RCC 7860 (cell line): ENCODE measurements at places on chromosomes 4 and X.

DNA sequence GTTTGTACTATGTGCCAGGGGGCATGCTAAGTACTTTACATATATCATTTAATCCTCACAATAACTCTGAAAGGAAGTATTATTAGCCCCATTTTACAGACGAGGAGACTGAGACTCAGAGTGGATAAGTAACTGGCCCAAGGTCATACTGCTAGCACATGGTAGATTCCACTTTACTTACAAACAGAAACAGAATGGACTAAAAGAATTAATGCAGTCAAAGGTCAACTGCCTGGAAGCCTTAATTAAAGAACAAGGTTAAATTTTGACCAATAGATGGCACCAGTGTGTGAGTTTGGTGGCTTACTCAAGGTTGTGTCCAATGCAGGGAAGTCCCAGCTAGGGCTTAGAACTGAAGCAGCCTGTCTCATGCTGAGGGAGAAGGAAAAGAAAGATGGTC, 4.7 kb downstream of the RIPPLY1 start:
- DNase-seq: peak; percentile 68

- no peak for DNase-seq
These were observed 3.8 kb downstream of the UGT2A1 start for GRCh38 chr4:69649207-69649606.

DNA sequence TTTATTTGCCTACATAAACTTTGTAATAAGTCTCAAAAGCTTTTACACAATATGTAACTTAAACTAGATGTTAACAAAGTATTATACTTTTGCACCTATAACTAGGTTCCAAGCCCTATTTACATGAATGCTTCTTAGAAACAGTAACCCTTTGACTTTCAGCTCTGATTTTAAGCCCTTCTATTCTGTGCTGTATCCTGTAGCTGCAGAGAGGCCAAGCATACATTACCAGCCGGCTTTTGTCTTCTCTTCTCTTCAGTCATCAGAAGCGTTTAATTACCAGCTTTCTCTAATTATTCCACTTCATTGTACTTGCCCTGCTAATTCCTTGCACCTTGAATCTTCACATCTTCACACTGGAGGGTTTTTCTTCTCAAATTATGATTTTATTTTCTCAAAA, 403.1 kb downstream of the PDGFC start:
- no peak for DNase-seq

- DNase-seq: peak; percentile 39
These were observed 4.7 kb upstream of the NKX6-1 start for GRCh38 chr4:84503495-84504437.

DNA sequence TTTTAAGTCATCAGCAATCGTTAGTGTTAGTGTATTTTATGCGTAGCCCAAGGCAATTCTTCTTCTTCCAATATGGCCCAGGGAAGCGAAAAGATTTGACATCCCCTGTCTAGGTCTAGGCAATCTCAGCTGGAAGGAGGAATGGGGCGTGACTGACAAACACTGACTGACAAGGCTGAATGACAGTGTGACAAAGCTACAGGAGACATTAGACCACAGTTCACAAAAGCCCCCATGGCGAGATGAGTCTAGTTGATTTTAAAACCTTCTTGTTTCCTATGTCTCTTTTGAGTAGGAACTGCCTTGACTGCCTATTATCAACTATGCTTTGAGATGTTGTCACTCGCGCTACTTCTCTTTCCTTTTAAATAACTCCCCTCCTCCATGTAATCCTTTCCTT, 42.3 kb downstream of the QRFPR start:
- DNase-seq: no peak

- DNase-seq: no peak
These were observed 48.0 kb upstream of the NAP1L5 start for GRCh38 chr4:88745581-88746163.

- DNase-seq: no peak
These were observed 27.6 kb downstream of the ZBTB49 start for GRCh38 chr4:4317496-4318232.

- DNase-seq: no peak
These were observed 632.5 kb downstream of the KCTD8 start for GRCh38 chr4:43816116-43816515.

GRCh38 chr4:47326025-47326424, 137.5 kb downstream of the COMMD8 start:
- no peak for DNase-seq

- no peak for DNase-seq
These were observed 17.8 kb upstream of the RBPJ start for GRCh38 chr4:26303008-26303407.

DNA sequence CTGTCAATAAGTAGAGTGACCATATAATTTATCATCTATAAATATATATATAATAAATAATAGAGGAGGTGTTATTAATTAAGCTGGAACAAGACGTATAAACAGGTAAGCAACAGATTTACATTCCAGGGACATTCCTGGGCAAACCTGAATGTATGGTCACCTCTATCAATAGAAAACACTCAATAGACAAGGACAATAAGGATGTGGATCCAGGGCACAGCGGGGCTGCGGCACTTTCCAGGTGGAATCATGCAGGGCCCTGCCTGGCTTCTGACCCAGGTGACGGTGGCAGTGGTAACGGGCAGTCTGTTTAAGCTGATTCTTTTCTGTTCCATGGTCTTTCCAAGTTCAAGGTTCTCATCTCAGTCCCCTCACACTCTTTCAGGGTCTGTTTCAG, 22.5 kb downstream of the ENPEP start:
- DNase-seq: no peak

GRCh38 chrX:69173906-69174305, 8.7 kb upstream of the PJA1 start:
- no peak for DNase-seq

DNA sequence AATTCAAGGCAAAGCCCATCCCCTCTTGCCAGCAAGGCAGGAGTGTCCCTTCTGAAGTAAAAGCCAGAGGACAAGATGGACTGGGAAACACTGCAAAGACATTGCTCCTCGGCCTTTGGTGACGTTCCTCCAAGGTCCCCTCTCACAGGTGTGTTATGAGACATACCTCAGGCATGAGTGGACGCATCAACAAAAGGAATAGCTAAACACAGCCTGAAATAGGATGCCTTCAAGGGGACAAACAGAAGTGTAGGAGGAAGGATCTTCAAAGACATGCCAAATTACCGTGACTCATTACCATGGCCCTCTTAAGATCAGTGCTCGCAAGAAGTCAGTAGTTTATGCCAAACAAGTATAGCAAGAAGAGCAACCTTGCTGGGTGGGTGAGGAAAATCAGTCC, 6.0 kb upstream of the IDS start:
- no peak for DNase-seq

- no peak for DNase-seq
These were observed 53.6 kb downstream of the LIN54 start for GRCh38 chr4:82957045-82957444.

GRCh38 chr4:1900087-1900433, 28.9 kb downstream of the NSD2 start:
- DNase-seq: no peak

DNA sequence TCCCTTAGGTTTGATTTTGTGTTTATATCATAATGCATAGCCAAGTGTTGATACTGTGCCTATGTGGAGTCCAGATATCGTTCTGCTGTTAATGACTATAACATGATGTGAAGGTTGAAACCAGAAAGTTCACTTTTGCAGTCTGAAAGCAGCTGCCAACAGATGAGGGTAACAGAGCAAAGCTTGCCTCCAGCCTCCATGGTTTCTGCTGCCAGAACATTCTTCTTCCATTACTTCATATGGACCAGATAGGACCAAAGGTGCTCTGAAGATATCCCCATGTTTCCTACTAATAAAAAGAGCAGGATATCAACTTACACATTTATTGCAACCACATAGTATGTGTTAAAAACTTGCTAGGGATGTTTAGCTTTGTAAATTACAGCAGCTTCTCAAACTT, 394.1 kb downstream of the SPRY1 start:
- DNase-seq: no peak

DNA sequence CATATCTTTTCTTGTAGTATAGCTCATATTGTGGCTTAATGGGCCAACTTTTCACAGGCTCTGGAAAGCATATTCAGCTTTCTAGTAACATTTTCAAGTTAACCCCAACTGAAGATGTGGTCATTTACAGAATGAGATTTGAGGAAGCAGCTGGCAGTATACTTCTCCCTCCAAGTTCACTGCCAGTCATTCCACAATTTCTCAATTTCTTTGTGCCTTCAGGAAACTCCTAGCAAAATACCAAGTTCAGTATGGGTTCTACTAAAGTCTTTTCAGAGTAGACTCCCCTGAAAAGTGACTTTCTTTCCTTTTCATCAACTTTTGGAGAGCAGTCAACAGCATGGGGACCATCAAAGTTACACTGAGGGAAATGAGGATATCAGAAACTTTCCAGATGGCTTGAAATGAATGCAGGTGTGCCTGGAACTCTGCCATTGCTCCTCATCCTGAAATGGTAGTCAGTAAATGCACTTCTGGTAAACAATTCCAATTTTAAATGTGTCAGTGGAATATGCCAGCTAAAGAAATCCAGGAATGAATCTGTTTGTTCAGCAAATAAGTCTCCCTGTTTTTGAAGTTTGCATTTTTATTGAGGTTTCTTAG, 81.5 kb upstream of the TEX13D start:
- DNase-seq: no peak

DNA sequence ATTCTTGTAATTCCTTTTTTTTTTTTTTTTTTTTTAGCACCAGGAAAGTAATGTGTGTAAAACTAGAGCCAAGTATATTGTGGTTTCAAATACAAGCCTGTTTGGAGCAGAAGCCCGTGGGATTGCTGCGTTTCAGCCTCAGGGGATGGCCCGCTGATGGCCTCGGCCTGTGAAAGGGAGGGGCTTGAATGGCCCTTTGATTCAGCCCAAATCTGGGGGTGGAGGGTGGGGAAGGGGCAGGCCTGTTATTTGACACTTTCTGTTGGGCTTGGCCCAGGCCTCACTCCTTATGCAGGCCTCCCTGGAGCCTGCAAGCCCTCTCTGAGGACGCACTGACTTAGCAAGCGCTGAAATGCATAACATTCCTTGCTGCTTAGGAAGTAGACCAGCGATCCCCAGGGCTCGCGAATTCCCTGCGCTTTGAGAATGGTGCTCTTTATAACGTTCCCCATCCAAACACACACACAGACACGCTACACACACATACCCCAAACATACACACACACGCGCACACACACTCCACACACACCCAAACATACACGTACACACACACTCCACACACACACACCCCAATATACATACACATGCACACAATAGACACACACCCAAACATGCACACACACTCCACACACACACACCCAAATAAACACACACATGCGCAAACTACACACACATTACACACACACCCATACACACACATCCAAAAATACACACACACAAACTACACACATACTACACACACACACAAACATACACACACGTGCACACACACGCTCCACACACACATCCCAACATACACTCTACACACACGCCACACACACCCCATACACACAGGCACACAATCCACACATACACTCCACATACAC, 29.6 kb downstream of the TLR10 start:
- DNase-seq: peak; percentile 50

DNA sequence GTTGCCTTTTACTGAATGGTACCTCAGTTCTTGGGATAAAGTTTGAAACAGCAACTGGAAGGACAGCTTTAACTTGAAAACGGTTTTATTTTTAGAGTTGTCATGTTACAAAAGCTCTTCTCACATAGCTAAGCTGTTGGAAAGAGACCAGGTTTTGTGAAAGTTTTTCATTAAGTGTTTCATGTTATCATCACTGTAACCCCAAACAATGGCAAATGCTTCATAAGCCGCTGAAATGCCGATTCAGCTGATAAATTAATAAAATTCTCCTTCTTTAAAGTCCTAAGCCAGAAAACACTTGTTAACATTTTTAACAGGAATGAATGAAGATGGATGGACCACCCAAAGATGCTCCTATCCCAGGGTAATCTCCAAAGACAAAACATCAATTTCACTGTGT, 76.1 kb upstream of the IRF2 start:
- DNase-seq: no peak

DNA sequence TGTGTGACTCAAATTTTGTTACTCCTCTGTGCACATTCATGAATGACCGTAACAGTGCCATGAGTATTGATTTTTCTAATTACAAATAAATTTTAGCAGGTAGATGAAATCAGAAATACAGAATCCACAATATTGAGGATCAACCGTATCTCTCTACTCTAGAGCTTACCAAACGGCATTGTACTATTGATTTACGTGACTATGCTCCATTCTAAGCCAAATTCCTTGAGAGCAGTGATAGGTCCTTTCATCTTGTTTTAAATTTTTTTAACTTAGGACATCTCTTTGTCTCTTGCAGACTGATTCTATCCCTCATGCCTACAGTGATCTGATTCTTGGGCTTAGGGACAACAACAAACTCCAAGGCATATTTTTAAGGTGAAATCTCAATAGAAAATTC, 172.3 kb upstream of the C1QTNF7 start:
- no peak for DNase-seq

GRCh38 chr4:8701126-8702019, 108.8 kb downstream of the CPZ start:
- no peak for DNase-seq

GRCh38 chrX:110015032-110015431, 12.1 kb downstream of the TMEM164 start:
- DNase-seq: no peak

GRCh38 chr4:171118091-171118490, 695.1 kb upstream of the GALNTL6 start:
- DNase-seq: no peak

DNA sequence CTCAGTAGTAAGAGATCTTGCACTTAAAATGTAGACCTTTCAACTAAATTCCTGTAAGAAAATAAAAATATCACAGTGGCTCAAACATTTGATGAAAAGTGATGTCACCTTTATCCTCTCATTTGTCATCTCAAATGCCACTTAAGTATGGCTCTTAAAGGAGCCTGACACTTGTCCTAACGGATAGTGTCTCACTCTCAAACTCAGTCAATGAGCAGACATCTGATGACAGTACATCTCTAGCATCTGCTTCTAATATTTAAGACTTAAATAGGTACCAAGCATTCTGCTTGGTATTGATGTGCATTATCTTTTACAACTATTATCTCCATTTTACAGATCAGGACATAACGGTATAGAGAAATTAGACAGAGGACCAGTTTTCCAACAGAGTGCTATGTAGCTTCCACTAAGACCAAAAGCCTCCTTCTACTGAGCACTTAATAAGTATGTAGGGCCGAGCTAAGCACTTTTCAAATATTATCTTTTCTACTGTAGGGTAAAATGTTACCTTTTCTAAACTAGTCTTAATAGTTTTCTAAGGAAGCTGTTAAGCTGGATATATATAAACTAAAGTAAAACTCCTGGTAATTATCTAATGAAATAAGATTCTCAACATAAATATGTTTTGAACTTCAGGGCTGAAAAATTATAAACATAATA, 110.2 kb downstream of the PDE5A start:
- DNase-seq: no peak
